ENCODE measurements at places on chromosomes 3 and 15.

GRCh38 chr3:130850044-130850797 lies 43.7 kb upstream of the ATP2C1 start:
- DNase-seq, result peak; percentile 55

DNA sequence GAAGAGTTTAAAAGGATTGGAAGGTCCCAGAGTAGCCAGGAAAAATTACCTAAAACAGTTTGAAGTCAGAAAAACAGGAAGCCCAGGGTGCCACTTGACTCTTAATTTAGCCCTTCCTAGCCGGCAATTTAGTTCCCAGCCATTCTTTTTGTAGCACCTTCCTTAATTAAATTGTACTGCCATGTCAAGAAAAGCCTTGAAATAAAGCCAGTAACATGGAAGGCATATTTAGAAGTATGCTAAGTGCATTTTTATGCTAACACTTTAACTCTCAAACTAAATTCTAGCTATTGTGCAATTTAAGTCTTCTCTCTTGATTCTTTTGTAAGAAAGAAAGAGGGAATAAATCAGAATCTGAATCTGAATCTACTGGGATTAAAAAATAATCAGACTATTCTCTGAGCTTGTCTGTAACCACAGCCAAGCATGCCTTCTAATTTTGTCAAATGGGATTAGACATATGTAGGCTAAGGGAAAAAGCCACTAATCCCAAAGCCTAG lies 43.2 kb downstream of the MAP3K13 start:
- DNase-seq, result no peak

- DNase-seq, result no peak
These were observed at the start of gene KLHL6 for GRCh38 chr3:183555541-183556081. Gene KLHL6 (minus strand): TSS chr3:183555706. CDS start chr3:183555653, 53 bp downstream.

- no peak for DNase-seq
These were observed 397.1 kb downstream of the TIGIT start for GRCh38 chr3:114690911-114691310.

- DNase-seq, result no peak
These were observed 142.4 kb downstream of the FAM43A start for GRCh38 chr3:194828116-194828515.

DNA sequence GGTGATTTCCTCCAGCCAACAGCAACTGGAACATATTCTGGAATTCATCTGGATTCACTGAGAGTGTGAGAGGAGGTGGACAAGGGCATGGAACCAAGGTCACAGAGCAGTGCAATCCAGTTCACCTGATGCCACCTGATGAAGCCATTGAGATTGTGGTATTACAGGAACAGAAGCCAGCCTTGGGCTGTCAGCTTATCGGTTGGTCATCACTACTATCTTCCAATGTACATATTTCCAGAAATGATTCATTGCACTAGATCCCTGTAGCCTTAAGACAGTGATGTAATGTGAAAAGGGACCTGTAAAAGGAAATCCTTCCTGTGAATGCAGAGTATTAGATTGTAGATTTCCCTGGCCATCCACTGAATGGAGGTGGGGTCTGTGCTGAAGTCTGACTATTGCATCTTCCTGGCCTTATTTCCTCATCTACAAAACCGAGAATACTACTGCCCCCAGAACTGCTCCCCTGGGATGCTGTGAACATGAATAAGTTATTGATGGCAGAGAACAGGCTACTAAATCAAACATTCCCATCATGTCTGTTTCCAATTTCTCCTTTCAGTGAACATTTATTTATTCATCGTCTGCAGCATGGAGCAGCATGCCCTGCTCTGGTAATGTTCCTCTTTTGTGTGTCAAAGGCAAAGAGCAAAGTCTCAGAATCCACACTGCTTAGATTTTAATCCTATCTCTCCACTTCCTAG lies 47.4 kb upstream of the TPM1 start:
- DNase-seq, result no peak

DNA sequence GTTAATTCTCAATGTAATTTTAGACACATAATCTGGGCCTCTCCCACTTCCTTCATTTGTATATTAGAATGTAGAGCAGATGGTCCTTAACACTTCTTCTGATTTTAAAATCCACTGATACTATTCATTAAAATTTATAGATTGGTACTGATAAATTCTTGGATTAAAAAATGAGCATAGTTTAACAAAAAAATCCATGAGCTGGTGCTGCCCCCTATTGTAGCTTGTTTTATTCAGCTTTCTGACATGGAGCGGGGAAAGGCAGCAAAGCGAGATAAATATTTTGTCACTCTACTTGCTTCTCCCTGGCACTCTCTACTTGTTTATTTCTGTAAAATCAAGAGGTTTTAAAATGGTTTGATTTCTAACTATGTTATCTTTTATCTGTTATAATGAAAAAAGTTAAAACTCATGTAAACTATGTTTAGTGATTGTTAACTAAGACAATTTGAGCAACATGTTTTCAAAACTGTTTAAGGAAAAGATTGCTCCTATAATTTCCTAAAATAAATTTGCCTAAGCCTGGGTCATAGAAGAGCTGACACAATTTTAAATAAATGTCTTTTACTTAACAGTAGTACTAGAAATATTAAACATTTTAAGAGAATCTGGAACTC lies 26.5 kb upstream of the PLOD2 start:
- peak; percentile 9 for DNase-seq

DNA sequence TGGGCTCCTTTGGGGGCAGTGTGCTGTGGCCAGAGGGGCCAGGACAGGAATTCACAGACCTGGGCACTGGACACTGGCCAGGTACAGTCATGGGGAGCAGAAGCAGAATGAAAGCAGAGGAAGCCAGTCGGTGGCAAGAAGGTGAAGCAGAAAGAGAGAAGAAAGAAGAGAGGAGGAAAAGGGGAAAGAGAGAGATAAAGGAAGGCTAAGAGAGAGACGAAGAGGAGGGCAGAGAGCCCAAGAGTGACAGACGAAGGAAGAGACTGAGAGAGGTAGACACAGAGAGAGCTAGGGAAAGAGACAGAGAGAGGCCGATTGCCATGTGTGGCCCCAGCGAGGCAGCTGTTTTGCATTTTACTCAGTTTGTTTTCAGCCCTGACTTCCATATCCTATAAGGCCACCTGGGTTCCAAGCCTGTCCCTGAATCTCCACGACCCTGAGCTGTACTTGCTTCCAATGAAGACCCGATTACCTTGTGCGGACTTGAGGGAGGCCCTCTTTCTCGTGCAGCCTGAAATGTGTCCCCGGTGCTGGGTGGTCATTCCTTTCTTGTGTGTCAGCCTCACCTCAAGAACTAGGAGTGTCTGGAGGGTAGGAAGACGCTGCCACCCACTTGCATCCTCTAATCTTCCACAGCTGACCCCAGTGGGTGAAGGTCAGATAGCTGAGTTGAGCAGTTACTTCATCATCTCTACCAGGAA lies 73.9 kb downstream of the LSM3 start:
- DNase-seq, result no peak

DNA sequence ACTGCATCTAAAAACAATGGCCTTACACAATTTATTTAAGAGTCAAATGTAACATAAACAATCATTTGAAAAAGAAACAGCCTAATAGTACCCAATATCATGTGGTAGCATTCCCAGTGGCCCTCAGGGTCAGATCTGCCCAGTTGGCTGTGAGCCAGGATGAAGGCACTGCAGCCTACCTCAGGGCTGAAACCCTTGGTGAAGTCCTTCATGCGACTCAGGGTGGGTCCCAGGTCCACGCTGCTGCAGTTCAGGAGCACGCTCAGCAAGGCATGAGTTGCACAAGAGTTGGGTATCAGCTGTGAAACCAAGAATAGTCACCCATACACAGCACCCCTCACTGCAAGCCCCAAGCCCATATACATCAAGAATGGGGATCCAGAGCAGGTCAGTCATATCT lies 37.1 kb downstream of the SEMA3G start:
- no peak for DNase-seq

DNA sequence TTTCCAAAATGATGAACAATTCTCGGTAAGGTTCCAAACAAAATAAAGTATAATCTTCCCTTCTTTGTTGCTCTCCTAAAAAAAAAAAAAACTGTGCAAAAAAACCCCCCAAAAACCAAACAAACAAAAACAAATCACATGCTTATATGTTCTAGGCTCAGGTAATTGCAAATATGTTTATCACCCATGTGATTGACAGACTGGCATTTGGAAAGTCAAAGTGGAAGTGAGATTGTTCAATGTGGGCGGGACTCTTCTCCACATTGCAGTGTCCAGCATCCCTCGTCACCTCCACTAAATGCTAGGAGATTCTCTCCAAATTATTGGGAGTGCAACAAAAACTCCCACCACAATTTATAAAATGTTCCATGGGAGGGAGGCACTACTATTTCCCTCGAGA lies 57.6 kb upstream of the CACNA1D start:
- no peak for DNase-seq

Measured in BE2C (cell line).